ENCODE measurements at places on chromosomes 5 and 9. TPM values are rescaled to one million over a fixed set of nuclear protein-coding genes. Genes with fewer than 3 reads are reported as not detected.

Gene SLCO6A1
- polyA plus RNA-seq: not detected

Gene PCDHGB6
- polyA plus RNA-seq: 9.4 TPM

Gene CCNO
- 7.2 TPM for polyA plus RNA-seq

Gene FOXD4L5
- 0.31 TPM for polyA plus RNA-seq

Gene GDA
- polyA plus RNA-seq: 0.31 TPM

Gene SPINK6
- polyA plus RNA-seq: not detected

Gene DPP7
- polyA plus RNA-seq: 40.8 TPM

Gene TMEM171
- polyA plus RNA-seq: not detected

Gene FRMD3
- polyA plus RNA-seq: 2.6 TPM

- no peak for DNase-seq
These were observed 3.2 kb upstream of the FBXO4 start for GRCh38 chr5:41921874-41922273.

GRCh38 chr9:23258569-23258968 is 567.5 kb downstream of the ELAVL2 start:
- no peak for DNase-seq

GRCh38 chr5:118233606-118234005 is 754.7 kb downstream of the DTWD2 start:
- no peak for DNase-seq

- DNase-seq: no peak
These were observed 11.7 kb upstream of the FAT2 start for GRCh38 chr5:151602806-151603205.

GRCh38 chr9:133684121-133684935 is 48.2 kb downstream of the DBH start:
- DNase-seq: no peak

GRCh38 chr9:95788521-95788991 is 86.9 kb upstream of the ERCC6L2 start:
- no peak for DNase-seq

DNA sequence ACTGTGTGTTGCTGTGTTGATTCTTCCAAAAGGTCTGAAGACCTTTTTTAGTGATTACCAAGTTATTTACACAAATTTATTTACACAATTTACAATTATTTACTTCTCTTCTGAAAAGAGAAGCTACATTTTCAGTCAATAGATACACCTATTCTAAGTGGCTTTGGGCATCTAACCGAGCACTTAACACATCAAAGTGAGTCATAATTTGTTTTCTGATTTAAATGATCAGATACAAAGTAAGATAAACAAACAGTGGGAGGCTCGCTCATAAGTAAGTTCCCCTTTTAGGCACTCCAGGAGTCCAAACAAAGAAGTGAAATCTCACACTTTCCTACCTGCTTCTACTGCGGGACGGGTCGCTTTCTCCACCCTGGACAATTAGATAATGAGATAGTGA is 90.2 kb downstream of the APBA1 start:
- no peak for DNase-seq

- no peak for DNase-seq
These were observed 303.5 kb downstream of the TRIM32 start for GRCh38 chr9:116990592-116990991.

GRCh38 chr9:994005-994404 is 17.6 kb downstream of the DMRT3 start:
- no peak for DNase-seq

DNA sequence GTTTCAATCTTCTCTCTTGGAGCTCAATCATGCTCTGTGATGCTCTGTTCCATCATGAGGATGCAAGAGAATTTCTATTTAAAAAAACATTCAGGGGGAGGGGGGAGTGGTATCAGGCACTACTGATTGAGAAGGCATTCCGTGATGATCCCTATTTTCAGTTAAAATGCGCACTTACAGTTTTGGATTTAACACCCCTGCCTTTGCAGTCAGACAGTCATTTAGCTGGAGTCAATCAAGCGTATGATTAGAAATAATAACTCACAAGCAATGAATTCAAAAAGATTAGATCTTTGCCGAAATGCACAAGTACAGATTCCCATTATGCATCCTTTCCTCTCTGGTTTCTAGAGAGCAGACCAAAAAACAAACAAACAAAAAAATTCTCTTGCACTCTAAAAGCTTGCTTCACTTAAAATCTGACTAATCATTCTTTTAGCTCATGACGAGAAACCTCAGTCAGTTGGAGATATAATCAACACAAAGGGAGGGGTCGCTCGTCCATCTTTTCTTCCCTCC is 55.4 kb downstream of the EFNA5 start:
- no peak for DNase-seq

- no peak for DNase-seq
These were observed 65.0 kb downstream of the UGCG start for GRCh38 chr9:111961575-111961974.

- DNase-seq: no peak
These were observed 12.6 kb downstream of the CAVIN4 start for GRCh38 chr9:100590481-100590880.

DNA sequence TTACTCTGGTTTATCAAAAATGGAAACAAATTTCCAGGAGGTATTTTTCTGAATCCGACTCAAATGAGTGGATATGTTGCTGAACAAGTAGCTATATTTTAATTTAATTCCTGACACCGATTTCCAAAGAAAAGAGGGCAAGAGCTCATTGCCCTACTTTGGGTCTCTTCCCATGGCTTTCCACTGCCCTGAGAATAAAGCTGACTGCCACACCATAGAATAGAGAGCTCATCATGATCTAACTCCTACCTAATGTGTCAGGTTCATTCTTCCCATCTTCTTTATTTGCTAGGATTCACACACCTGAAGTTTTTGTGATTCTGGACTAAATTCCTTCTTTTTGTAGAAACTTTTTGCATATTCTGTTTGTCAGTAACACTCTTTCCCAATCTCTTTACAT is 792.1 kb downstream of the DTWD2 start:
- no peak for DNase-seq

DNA sequence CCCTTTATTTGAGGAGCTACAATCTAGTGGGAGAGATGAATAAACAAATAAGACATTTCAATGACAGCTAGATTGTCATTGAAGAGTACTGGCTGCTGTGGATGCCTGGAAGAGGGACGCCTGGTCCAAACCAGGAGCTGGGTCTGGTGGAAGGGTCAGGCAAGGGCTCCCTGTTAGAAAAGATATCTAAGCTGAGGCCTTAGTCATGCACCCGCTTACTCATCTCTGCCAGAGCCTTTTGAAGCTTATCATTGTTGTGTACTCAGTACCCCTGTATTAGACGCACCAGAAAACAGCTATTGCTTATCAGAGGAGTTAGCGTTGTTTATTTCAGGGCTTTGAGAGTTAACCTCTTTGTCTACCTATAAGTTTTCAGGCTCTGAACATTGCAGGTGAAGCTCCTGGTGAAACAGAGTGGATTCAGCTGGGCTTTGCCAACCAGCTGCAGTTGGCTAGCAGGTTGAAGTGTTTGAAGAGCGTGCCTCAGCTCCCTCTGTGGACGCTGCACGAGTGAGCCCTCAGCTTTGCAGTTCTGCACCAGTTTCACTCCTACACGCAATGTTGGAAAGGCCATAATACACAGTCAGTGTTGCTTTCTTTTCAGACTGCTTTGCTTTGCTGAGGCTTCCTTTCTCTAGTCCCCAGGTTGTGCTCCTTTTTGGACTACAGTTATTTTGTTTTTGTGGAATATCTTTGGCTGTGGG is 5.6 kb upstream of the GPR151 start:
- DNase-seq: no peak

GRCh38 chr5:6411141-6411540 is 32.8 kb upstream of the MED10 start:
- DNase-seq: no peak

GRCh38 chr9:89154651-89155336 is 23.8 kb downstream of the SHC3 start:
- DNase-seq: no peak

- DNase-seq: no peak
These were observed 31.9 kb upstream of the SPARC start for GRCh38 chr5:151718646-151719045.

DNA sequence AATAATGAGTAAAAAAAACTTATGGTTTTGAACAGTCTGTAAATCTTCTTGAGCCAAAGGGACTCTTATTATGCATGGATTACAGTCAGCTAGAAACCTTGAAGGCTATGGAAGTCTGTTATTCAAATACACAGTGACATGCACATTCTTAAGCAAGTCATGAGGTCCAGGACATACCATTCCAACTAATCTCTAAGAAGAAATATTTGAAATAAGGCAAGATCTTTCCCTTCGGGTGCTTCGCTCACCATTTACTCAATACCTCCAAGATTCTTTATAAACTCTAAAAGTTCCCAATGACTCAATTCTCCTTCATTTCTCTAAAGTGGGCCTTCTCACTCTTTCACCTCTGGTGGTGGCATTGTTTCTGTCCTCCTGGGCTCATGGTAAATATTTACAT is 811.0 kb downstream of the NR2F1-AS1 start:
- no peak for DNase-seq

Data from left lung (tissue), 14 donors.